ENCODE measurements at places on chromosomes 4 and X.

DNA sequence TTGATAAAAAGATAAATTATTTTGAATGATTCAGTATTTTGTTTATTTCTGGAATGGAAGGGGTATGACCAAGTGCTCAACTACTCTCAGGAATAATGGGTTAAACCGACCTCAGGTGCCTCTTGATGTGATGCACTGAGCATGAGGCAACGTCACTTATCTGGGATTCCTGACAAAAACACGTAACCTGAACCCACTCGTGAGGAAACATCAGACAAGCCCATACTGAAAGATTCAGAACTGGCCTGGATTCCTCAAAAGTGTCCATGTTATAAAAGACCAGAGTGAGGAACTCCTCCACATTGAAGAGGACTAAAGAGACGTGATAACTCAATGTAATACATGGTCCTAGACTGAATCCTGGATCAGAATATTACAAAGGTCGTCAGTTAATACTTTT, 144.0 kb downstream of the FNIP2 start:
- DNase-seq = no peak

- DNase-seq = no peak
These were observed 17.1 kb upstream of the GPRIN3 start for GRCh38 chr4:89324671-89325070.

- no peak for DNase-seq
These were observed 21.1 kb upstream of the SPCS3 start for GRCh38 chr4:176298664-176299063.

GRCh38 chr4:72712997-72713396, 144.0 kb upstream of the ADAMTS3 start:
- no peak for DNase-seq

- DNase-seq = no peak
These were observed 51.0 kb upstream of the WDR17 start for GRCh38 chr4:176014583-176015108.

GRCh38 chrX:74117962-74118902, 185.7 kb upstream of the ZCCHC13 start:
- DNase-seq = no peak

DNA sequence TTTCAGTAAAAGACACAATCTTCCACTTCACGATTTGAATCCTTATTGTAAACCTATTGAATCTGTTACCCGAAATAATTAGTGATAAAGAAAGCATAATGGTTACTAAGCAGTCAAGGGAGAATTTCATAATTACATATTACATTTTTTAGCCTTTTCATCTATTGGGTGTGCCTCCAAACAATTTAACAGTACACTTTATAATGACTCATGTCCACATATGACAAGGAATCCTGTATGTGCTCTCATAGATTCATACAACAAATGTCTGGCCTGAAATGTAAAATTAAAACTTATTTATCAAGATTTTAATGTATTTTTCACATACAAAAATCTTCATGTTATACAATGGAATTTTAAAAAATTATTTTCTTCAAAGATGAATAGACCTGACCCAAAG, 39.4 kb downstream of the PPP3CA start:
- DNase-seq = no peak

- no peak for DNase-seq
These were observed 69.4 kb downstream of the CCKAR start for GRCh38 chr4:26420913-26421312.

- no peak for DNase-seq
These were observed 1.2 kb upstream of the SHOX start for GRCh38 chrX:629230-630006.

- DNase-seq = no peak
These were observed 9.4 kb upstream of the RHOH start for GRCh38 chr4:40187386-40187906.

- no peak for DNase-seq
These were observed 26.9 kb downstream of the HTRA3 start for GRCh38 chr4:8296491-8296890.

GRCh38 chrX:54447461-54447860, 7.3 kb downstream of the TSR2 start:
- no peak for DNase-seq

DNA sequence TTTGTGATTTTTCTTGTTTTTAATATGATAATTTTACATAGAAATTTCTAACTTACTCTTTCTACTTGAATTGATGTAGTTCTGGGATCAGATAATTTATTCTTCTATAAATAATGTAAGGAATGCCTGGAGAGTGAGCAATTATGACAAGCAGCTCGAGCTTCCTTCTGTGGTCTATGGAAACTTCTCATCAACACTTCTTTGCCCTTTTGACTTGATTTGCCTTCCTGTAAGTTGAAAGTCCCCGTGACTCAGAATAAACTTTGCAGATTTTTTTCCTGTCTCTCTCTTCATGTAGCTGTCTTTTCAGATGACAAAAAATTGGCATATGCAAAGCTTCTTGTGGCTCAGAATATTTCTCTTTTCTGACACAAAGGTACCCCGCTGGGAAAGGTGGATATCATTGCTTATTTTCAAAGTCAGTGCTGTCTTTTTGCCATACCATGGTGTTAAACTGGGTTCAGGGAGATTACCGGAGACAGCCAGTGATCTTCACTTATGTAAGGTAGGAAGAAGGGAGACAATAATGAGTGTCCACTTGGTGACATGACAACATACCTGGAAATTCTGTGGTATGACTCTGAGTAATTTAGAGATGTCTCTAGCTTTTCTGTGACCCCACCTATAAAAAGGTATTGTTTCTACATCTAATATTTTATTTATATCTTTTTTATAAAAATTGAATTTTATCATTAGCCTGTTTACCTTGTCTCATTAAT, 278.6 kb upstream of the GNPDA2 start:
- DNase-seq = no peak

DNA sequence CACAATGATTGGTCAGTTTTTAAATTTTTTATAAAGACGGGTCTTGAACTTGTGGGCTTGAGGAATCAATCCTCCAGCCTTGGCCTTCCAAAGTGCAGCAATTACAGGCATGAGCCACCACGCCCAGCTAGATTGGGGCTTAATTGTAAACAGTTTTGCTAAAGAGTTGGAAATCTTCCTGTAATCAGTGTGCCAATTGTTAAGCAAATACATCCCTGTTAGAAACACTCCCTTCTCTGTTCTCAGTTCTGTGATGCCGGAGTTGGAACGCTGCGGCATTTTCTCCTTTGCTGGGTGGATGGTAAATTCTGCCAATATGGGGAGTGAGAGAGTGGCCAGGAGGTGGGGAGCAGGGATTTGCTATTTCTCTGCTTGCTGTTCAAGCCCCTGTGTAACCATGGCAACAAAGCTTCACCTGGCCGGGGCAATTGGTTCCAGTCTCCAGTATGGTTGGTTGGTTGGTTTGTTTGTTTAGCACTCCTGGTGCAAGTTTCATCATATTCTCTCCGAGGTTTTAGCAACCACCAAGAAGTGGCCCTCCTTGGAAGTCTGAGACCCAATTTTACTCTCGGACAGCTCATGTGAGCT, 3.0 kb upstream of the SPATA4 start:
- DNase-seq = no peak

GRCh38 chr4:186724058-186724863, 605 bp upstream of the FAT1 start:
- no peak for DNase-seq

GRCh38 chr4:95515589-95515988, 33.2 kb downstream of the UNC5C start:
- DNase-seq = no peak

DNA sequence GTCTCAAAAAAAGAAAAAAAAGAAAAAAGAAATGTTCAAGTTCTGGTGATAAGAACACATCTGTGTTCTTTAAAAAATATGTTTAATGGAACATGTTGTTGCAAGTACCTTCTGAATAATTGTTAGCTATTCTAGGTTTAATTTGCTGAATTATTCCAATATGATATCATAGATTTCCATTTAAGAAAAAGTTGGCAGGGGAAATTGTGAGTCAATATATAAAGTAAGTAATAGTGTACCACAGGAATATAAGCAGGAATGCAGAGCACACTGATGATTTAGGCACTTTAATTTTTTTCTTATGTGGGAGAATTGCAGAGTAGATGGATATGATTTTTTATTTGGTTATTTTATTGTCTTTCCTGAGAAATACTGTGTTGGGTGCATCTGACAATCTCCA, 190.7 kb downstream of the RPA4 start:
- DNase-seq = no peak

Measured in GM12892 (cell line).